ENCODE measurements at places on chromosomes 3 and 15.
A peak's percentile ranks its signal among the peaks of the same experiment; 100 is the strongest.

DNA sequence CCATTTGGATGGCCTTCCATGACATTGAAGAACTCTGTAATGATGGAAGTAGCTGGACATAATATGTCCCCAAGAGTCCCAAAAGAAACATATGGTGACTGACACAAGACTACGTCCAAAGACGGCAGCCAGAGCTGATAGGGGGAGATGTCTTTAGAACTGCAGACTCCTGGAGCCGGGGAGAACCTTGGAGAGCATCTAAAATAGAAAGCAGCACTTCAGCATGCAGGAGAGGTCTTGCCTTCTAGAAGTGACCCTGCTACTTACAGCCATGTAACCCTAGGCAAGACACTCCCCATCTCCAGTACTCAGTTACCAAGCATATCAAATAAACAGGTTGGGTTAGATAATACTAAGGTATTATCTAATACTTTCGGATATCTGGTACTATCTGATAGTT is 143.8 kb upstream of the BCL6 start:
- ATAC-seq, result no peak

- ATAC-seq, result peak; percentile 36
Measured at GRCh38 chr15:68578980-68579935, at the start of gene CORO2B. TSS of gene CORO2B (plus strand) at chr15:68578993. CDS start at chr15:68579263, 270 bp downstream.

DNA sequence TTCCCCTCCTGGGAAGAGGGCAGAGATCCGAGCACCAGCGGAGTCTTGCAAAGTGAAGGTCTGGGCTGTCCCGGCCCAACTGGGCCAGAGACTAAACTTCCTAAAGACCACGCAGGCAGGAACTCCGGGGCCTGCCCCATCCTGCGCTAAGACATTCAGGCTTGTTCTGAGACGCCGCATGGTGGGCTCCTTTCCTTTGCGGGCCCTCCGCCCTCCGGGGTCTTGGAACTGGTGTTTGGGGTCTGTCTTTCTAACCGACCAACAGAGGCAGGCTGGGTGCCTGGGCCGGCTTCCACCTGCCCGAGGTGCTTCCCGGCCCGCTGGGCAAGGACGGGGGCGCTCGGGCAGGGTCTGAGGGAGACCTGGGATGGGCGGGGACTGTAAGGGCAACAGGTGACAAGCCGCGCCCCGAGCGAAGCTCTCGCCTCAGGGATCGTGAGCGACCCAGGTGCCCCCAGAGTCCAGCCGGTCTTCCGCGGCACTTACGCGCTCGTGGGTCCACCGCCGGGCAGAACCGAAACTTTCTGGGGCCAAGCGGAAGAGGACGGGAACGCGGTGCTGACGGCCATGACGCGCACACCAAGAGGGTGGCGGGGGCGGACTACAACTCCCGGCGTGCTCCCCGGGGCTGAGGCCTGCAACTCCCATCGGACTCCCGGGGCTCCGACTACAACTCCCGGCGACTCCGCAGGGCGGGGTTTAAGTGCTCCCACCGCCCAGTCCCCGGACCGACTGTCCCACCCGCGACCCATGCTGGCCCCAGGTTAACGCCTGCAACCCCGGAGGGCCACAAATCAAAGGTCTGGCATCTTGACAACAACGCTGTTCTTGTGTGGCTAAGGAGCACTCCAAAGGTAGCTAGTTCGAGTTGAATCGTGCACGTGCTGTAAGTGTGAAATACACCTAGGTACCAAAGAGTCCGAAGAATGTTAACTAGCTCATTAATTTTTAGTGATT is at the start of gene FYCO1:
Gene FYCO1, minus strand, starts transcription at position 589 of the 957 bp plus-strand sequence. CDS start 10,914 bp downstream, outside the sequence.
- ATAC-seq, result peak; percentile 100

GRCh38 chr15:60639502-60639901 is 160.6 kb upstream of the ICE2 start:
- no peak for ATAC-seq

- ATAC-seq, result peak; percentile 38
Measured at GRCh38 chr3:30720586-30721313, 114.3 kb downstream of the TGFBR2 start.

DNA sequence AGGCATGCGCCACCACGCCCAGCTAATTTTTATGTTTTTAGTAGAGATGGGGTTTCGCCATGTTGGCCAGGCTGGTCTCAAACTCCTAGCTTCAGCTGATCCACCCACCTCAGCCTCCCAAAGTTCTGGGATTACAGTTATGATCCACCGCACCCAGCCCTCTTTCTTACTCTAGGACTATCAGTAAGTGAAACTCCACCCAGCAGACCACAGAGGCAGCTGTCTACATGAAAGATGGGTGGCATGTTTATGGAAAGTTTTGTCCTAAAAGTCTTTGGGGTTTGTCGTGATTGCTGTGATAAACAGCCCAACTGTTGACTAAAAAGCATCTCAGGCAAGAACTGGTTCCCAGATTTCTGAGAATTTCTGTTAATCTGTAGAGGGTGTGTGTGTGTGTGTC is 10.9 kb downstream of the ARL6IP5 start:
- ATAC-seq, result no peak

GRCh38 chr3:46496746-46497555 is 825 bp upstream of the RTP3 start:
- ATAC-seq, result peak; percentile 37

All from SK-N-SH treated with all-trans-retinoic acid at 6 μM for 48 hours (cell line).